ENCODE measurements at places on chromosomes 5 and 9.

GRCh38 chr5:6476313-6476661 lies 27.6 kb downstream of the UBE2QL1 start:
- DNase-seq, result no peak
- no peak overlapping the region for H3K4me3 ChIP-seq
- H3K27ac ChIP-seq, result no peak overlapping the region

DNA sequence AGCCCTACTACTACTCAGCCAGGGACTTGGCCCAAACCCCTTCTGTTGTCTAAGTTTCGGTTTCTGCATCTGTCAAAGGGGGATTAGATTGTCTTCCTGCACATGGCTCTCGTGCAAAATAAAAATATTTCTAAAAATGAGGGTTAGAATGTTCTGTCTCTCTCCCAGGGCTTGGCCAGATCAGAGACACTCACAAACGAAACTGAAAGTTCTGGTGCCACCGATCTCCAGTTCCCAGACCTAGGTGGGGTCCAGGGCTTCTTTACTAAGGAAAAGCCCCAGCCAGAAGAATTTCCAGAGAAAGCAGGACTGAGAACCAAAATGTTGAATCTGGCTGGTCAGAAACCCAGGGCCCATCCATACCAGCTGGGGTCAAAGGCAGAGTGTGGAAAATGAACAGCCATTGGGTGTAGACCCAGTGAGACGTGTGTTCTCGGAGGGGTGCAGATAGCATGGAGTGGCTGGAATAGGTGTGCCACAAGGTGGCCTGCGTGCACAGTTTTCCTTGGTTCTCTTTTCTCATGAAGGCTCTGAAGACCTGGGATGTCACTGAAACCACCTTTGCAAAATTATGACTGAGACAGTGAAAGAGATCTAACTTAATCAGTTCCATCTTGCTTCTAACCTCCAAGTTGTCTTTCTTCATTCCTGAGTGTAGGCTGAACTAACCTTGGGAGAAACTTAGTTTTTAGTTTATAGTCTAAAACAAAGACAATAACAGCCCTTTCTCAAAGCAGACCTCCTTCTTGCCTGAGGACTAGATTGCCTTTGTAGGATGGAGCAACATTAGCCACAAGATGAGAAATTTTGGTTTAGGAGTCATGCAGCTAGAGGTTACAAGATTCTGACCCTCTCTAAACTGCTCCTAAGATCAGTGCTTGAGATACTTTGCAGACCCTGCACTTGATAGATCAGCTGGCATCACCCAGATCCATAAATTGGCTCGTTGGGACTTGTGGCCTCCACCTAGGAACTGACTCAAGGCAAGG lies 2.3 kb upstream of the SLC23A1 start:
- peak overlapping the region; percentile 22 for H3K27ac ChIP-seq
- H3K27me3 ChIP-seq, result no peaks in the 10 kb centered on the region
- H3K4me1 ChIP-seq, result peaks cover 35% of the 10 kb centered on the region
- no peak for DNase-seq

DNA sequence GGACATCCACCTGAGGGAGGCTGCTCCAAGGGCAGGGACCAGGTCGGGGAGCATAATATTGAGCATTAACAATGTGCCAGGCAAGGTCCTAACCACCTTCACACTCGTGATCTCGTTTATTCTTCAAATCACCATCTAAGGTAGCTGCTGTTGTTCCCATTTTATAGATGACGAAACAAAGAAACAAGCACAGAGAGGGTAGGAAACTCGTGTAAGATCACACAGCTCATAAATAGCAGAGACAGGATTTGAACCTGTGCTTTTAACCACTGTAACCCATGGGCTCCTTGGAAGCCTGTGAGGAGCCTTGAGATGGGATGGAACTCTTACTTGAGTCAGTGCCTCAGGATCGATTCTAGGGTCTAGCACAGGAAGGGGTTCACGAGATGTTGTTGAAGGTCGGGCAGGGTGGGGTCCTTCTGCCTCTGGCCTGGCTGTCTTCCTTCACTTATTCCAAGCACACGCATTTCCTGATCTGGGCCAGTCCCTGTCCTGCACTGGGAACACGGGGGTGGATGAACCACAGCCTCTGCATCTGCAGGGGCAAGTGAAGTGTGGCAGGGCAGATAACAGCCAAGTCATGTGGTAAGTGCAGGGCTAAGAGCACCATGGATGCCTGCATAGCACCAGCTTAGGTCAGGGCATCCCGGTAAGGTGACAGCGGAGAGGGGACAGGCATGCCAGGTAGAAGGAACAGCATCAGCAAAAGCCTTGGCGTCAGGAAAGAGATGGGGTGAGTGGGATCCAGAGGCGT lies 188.1 kb downstream of the MELK start:
- no peak overlapping the region for H3K4me3 ChIP-seq
- H3K36me3 ChIP-seq, result no peaks in the 10 kb centered on the region
- no peaks in the 10 kb centered on the region for H3K4me1 ChIP-seq
- no peak overlapping the region for H3K27ac ChIP-seq

GRCh38 chr5:912280-913091 lies 19.8 kb downstream of the TRIP13 start:
- H3K4me3 ChIP-seq, result no peak overlapping the region
- H3K27ac ChIP-seq, result no peak overlapping the region
- DNase-seq, result no peak

- no peak overlapping the region for H3K27ac ChIP-seq
- peaks cover 39% of the 10 kb centered on the region for H3K36me3 ChIP-seq
- H3K27me3 ChIP-seq, result no peaks in the 10 kb centered on the region
- no peaks in the 10 kb centered on the region for H3K4me1 ChIP-seq
Observed at GRCh38 chr9:34010979-34011378, 37.7 kb downstream of the UBAP2 start.

- DNase-seq, result no peak
- no peaks in the 10 kb centered on the region for H3K4me1 ChIP-seq
- H3K27me3 ChIP-seq, result no peaks in the 10 kb centered on the region
- H3K4me3 ChIP-seq, result no peak overlapping the region
- H3K36me3 ChIP-seq, result no peaks in the 10 kb centered on the region
- no peak overlapping the region for H3K27ac ChIP-seq
Observed at GRCh38 chr5:67223211-67223610, 26.6 kb upstream of the CD180 start.

GRCh38 chr5:56454219-56454862 lies 221.2 kb upstream of the ANKRD55 start:
- no peaks in the 10 kb centered on the region for H3K36me3 ChIP-seq
- no peak overlapping the region for H3K4me3 ChIP-seq
- no peaks in the 10 kb centered on the region for H3K4me1 ChIP-seq

GRCh38 chr5:61461417-61461816 lies 129.4 kb downstream of the ZSWIM6 start:
- H3K4me1 ChIP-seq, result peaks cover 15% of the 10 kb centered on the region
- DNase-seq, result no peak
- H3K4me3 ChIP-seq, result no peak overlapping the region
- H3K27me3 ChIP-seq, result no peaks in the 10 kb centered on the region

DNA sequence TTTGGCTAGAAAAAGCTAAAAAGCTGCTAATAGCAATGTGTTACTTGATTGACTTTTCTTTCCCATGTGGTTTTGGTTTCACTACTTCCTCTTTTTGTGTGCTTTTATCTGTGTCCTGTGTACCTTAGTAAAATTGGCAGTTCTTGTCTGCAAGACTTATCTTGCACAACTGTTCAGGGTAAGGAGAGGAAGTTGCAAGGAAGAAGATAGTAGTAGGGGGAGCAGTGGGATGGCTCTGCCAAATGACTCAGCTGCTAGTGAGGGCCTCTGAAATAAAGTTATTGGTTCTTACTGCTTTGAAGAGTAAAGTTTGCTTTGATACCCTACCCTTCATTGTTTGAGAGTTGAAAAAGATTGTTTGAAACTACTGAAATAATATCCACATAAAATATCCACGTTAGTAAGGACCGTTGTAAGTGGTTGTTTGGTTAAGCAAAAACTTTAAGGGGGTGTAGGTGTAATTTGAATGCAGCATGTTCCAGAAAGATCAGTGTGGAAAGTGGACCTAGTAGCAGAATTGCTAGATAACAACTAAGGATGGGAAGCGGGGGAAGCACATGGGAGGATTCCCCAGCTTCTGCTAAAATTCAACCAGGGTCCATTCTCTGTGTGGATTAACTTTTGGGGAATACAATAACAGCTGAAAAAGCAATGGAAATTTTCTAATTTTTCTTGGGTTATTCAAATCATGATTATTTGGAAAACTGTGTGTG lies 123.5 kb downstream of the SCAMP1 start:
- no peaks in the 10 kb centered on the region for H3K36me3 ChIP-seq
- H3K27ac ChIP-seq, result peak overlapping the region; percentile 82
- no peak overlapping the region for H3K4me3 ChIP-seq
- no peaks in the 10 kb centered on the region for H3K27me3 ChIP-seq
- H3K4me1 ChIP-seq, result peaks cover 56% of the 10 kb centered on the region

DNA sequence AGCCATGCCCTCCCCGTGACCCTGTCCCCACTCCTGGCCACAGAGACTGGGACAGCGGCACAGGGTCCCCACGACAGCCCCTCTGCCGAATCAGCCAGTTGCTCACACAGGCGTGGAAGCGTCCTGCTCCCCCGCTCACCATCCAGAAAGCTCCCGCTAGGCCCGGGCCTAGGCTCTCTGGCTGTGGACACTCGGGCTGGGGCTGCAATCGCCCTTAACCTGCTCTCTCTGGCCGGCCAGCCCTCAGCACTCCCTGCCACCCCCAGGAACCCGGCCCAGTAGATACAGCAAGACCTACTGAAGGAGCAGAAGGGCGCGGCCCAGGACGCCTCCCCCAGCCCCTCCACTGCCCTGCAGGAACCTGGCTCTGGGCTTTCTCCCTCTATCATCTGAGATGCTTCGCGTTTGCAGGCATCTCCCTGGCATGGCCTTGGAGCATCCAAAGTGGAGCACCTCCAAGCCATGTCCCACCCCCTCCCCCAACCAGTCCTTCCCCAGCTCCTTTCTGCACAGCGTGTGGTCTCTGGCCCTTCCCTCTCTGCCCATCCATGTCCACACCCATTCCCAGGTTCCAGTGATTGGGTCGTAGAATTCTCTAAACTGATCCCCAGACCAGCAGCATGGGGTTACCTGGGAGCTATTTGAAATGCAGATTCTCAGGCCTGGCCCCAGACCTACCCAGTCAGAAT lies 113.7 kb upstream of the LMX1B start:
- DNase-seq, result no peak
- no peaks in the 10 kb centered on the region for H3K36me3 ChIP-seq
- peak overlapping the region; percentile 23 for H3K4me3 ChIP-seq
- peaks cover 6% of the 10 kb centered on the region for H3K4me1 ChIP-seq
- no peak overlapping the region for H3K27ac ChIP-seq
- H3K27me3 ChIP-seq, result no peaks in the 10 kb centered on the region

- peak overlapping the region; percentile 92 for H3K27ac ChIP-seq
- H3K4me1 ChIP-seq, result peaks cover 47% of the 10 kb centered on the region
- peak overlapping the region; percentile 86 for H3K4me3 ChIP-seq
- no peaks in the 10 kb centered on the region for H3K36me3 ChIP-seq
Observed at GRCh38 chr5:7868427-7868772, 431 bp downstream of the FASTKD3 start.

- peaks cover 44% of the 10 kb centered on the region for H3K4me1 ChIP-seq
- H3K27ac ChIP-seq, result peak overlapping the region; percentile 87
- H3K27me3 ChIP-seq, result no peaks in the 10 kb centered on the region
- peak; percentile 90 for DNase-seq
- H3K4me3 ChIP-seq, result no peak overlapping the region
Observed at GRCh38 chr9:133133681-133134387, 12.8 kb upstream of the RALGDS start.

- no peak overlapping the region for H3K4me3 ChIP-seq
- no peaks in the 10 kb centered on the region for H3K27me3 ChIP-seq
- H3K27ac ChIP-seq, result no peak overlapping the region
- no peak for DNase-seq
- H3K36me3 ChIP-seq, result no peaks in the 10 kb centered on the region
- no peaks in the 10 kb centered on the region for H3K4me1 ChIP-seq
Observed at GRCh38 chr5:72226950-72227349, 93.1 kb downstream of the MRPS27 start.

DNA sequence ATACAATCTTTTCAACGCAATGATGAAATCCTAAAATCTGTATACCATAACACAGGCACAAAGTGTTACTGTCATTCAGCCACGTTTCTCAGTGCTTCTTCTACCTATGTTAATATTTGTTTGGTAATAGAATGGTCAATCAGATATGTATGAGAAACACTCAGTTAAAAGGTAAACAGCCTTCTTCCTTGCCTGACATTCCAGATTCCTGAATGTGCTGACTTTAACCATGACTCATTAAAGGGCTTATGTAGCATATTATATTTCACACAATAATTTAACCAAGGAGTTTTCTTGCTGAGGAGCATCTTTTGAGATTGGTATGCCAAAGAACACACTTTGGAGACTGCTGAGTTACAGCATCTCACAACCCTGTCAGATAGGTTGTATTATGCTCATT lies 187.6 kb downstream of the CETN3 start:
- H3K27me3 ChIP-seq, result no peaks in the 10 kb centered on the region
- no peak for DNase-seq
- no peak overlapping the region for H3K4me3 ChIP-seq
- no peaks in the 10 kb centered on the region for H3K36me3 ChIP-seq
- H3K27ac ChIP-seq, result no peak overlapping the region

- no peak for DNase-seq
- H3K4me3 ChIP-seq, result no peak overlapping the region
Observed at GRCh38 chr5:166493612-166494011, 1797.8 kb upstream of the WWC1 start.

- H3K4me1 ChIP-seq, result peaks cover 7% of the 10 kb centered on the region
- peak overlapping the region; percentile 69 for H3K27ac ChIP-seq
Observed at GRCh38 chr9:120729791-120730241, 15.5 kb upstream of the MEGF9 start.

DNA sequence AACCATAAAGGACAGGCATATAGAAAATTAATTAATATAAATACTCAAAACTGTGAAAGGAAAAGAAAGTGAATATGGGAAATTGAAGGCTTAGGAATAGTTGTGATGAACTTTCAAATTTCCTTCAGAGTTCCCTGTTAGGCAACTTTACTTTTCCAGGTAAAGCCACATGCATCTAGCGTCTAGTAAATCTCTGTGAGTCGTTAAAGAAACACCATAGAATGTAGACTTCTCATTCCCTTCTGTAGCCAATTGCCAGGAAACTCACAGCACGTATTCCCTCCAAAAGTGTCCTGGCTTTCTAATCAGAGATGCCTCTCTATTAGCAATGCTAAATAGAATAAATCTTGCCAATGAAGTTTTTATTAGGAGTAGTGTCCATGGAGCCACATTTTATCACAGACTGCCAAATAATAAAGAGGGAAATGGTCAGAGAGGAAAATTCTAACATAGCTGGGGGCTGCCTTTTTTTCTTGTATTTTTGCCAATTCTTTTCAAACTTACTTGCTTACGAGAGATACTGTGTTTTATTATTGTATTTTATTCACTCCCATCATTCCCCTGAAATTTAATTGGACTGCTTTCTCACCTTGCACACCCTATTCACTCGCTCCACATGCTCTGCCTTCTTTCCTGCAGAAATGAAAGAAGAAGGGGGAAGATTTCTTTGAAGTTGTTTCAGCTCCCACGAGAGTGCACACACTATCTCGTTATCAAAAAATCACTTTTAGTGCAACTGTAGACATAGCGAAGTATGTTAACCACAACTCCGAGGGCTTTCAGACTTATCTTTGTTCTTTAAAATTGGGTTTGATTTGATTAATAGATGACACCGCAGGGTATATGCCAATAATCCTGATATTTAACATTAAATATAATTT lies 439.0 kb downstream of the CSNK1G3 start:
- no peak overlapping the region for H3K4me3 ChIP-seq
- no peaks in the 10 kb centered on the region for H3K27me3 ChIP-seq
- H3K36me3 ChIP-seq, result no peaks in the 10 kb centered on the region
- no peak overlapping the region for H3K27ac ChIP-seq

GRCh38 chr5:135004376-135004775 lies 29.7 kb downstream of the PITX1 start:
- no peaks in the 10 kb centered on the region for H3K36me3 ChIP-seq
- no peak for DNase-seq
- no peaks in the 10 kb centered on the region for H3K27me3 ChIP-seq
- H3K27ac ChIP-seq, result no peak overlapping the region
- H3K4me3 ChIP-seq, result no peak overlapping the region

- no peak for DNase-seq
- no peaks in the 10 kb centered on the region for H3K27me3 ChIP-seq
- H3K36me3 ChIP-seq, result no peaks in the 10 kb centered on the region
- no peak overlapping the region for H3K4me3 ChIP-seq
- no peak overlapping the region for H3K27ac ChIP-seq
Observed at GRCh38 chr5:18111906-18112465, 477.7 kb downstream of the TAF11L14 start.
